ENCODE measurements at places on chromosomes 3 and 15.

- DNase-seq, result no peak
Observed at GRCh38 chr3:124202754-124203153, 210.8 kb upstream of the ROPN1 start.

- DNase-seq, result no peak
Observed at GRCh38 chr15:64019764-64020163, 26.5 kb downstream of the DAPK2 start.

GRCh38 chr3:170614214-170614966, 28.5 kb upstream of the SLC7A14 start:
- DNase-seq, result no peak

DNA sequence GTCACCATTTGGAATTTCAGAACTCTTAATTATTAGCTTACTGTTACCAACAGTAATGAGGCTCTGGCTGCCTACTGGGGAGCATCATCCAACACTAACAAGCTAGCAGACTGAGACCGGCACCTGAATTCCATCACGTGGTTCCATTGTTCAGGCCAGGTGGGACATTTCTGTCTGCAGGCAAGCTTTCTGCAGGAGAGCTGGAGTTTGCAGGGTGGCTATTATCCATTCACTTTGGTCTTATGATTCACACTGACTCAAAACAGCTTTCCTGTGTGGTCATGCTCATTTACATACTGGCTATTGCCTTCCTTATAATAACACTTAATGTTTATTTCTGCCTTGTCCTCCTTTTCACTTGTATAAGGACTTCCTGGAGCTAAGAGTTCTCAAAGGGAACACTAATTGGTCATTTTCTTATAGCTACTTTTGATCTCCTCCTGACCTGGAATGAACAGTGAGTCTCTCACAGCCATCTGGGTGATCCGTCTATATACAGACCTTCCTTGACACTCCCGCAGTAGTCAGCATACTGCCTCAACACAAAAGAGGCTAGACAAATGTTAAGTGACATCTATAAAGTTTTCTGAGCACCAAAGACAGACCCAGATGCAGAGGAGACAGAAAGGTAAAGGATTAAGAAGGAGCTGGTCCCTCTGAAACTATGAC, 695.4 kb downstream of the FHIT start:
- no peak for DNase-seq

GRCh38 chr3:9045371-9045770, 82.1 kb upstream of the RAD18 start:
- DNase-seq, result no peak

GRCh38 chr3:98761643-98762229, 1.4 kb upstream of the ST3GAL6 start:
- no peak for DNase-seq

GRCh38 chr15:67720556-67721175, 104.6 kb upstream of the SKOR1 start:
- no peak for DNase-seq

GRCh38 chr3:12132881-12133280, 25.8 kb downstream of the TIMP4 start:
- DNase-seq, result no peak

DNA sequence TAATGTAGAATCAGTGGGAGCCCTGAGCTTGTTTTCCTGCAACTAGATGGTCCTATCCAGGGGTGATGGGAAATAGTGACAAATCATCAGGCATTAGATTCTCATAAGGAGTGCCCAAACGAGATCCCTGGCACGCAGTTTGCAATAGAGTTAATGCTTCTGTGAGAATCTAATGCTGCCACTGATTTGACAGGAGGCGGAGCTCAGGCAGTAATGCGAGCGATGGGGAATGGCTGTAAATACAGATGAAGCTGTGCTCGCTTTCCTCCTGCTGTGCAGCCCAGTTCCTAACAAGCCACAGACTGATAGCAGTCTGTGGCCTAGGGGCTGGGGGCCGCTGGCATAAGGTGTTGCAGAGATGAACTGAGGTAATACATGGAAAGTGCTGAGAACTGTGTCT, 28.3 kb upstream of the TMEM42 start:
- no peak for DNase-seq

- no peak for DNase-seq
Observed at GRCh38 chr15:57947781-57948180, 117.7 kb downstream of the ALDH1A2 start.

DNA sequence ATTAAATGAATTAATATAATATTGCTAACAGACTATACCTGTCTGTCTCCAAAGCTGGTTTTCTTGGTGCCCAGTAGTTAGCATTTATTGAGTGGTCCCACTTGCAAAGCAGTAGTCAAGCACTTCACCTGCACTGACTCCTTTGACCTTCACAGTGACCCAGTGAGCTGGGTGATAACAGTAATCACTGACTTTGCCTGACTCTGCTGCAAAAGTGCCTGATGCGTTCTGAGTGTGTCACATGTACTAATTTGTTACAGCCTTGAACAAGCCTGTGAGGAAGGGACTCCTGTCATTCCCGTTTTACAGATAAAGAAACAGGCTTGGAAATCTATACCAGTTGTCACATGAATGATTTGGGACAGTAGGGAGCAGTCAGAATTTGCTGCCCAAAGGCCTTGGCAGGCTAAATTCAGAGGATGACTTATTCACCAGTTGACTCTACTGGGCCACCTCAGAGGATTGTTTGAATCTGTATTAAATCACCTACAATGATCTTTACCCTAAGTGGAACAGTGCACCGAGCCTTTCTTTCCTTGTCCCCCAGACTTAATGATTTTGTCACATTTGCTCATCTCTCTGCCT, 116.6 kb upstream of the PLXNA1 start:
- DNase-seq, result no peak

- no peak for DNase-seq
Observed at GRCh38 chr3:101251441-101251840, 68.9 kb downstream of the IMPG2 start.

- DNase-seq, result no peak
Observed at GRCh38 chr15:93152360-93152759, 63.3 kb upstream of the RGMA start.

GRCh38 chr3:77042882-77043281, 3.0 kb downstream of the ROBO2 start:
- no peak for DNase-seq

- DNase-seq, result no peak
Observed at GRCh38 chr3:47473391-47473790, 2.4 kb downstream of the SCAP start.

DNA sequence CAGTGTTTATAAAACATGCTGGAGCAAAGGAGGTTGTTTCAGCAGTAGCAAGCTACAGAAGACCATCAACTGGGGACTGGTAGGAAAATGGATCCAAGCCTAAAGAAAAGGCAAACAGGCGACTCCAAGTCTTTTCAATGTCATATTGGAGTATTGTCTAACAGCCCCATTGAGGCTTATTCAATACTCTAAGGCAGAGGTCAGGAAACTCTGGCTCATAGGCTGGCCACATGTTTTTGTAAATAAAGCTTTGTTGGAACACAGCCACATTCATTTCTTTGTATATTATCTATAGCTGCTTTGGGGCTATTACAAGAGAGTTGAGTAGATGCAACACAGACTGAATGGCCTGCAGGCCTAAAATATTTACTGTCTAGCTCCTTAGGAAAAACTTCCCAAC, 77.5 kb downstream of the RPL22L1 start:
- DNase-seq, result no peak

DNA sequence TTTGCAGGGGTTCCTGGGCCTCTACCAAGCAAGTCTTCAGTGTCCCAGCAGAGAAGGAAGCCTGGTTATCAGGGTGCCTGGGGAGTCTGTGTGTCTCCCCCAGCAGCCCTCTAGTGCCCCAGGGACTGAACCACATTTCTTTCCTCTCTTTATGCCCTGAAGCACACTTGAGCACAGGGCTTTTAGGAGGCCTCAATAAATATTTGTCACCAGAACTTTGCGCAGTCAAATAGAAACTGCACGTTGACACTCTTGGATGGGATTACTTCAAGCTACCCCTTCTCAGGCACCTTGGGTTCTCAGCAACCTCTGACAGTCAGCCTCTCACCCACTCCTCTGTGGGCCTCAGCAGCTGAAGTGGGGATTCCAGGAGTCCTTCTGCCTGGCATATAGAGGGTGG, 226.6 kb upstream of the HES1 start:
- DNase-seq, result no peak

DNA sequence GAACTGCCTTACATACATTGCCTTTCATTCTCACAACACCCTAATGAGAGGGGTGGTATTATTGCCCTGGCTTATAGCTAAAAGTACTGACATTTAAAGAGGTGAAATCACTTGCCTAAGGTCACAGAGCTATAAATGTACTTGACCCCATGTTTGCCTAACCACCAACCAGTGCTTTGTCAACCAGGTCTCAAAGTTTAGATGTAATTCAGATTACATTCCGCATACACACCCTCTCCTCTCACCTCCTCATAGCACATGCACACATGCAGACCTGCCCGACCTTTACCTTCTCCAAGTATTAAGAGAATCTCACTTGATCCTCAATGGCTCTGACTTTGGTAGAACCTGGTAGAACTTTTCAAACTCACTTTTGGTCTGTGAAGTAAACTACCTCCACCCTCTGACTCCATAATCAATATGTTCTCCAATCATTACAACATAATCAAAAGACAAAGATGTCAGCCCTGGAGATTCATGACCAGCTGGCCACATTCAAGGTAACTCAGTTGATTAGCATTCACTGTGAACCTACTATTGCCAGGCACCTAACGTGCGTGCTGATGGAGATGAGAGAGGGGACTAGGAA, 63.2 kb upstream of the HES1 start:
- DNase-seq, result no peak

DNA sequence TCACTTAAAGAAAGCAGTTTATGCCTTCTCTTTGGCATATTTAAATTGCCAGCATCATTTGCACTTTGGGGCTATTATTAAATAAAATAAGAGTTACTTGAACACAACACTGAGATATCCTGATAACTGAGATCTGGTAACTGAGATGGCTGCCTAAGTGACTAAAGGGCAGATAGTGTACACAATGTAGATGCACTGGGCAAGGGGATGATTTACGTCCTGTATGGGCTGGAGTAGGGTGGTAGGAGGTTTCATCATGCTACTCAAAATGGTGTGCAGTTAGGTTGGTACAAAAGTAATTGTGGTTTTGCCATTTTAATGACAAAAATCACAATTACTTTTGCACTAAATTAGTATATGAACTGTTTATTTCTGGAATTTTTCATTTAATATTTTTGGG, 196.1 kb downstream of the UBE2E2 start:
- DNase-seq, result no peak
